ENCODE measurements at places on chromosomes 12 and 14.
A peak's percentile ranks its signal among the peaks of the same experiment; 100 is the strongest.

GRCh38 chr14:52900731-52901130 lies 50.1 kb downstream of the FERMT2 start:
- no peak for DNase-seq

GRCh38 chr14:68176687-68177086 lies 357.1 kb downstream of the RAD51B start:
- no peak for DNase-seq

- DNase-seq = no peak
Measured at GRCh38 chr14:92493024-92493423, 20.6 kb upstream of the RIN3 start.

DNA sequence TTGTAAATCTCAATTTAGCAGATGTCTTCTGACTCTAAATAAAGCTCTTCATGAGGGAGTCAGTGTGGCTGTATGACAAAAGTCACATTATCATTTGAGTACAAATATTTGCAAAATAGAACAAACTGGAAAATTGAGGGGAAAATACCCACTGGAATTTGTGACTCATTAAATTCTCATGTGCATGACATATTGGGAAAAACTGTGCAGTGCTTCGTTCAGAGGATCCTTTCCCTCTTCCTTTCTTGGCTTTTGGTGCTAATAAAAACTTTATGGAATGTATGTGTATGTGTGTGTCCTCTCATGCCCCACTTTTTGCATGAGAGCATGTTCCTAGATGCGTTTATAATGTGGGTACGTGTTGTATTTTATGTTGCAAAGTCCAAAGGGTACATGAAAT lies 267.8 kb downstream of the KTN1 start:
- DNase-seq = no peak

DNA sequence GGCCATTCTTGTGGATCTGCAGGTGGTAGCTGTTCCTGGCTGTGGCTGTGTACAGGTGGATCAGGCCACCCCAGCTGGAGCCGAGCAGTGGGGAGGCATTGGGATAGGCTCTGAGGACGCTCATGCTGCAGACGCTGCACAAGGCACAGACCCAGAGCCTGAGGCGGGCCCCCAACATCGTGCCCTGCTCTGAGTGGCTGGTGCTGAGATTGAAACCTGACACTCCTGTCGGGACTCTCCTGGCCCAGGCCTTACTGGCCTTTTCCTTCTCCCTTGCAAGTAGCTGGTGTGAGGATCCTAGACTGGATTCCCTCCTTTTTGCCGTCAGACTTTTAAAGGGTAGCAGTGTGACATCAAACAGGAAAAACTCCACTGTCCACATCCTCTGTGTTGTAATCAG lies at the start of gene FGF23:
TSS of gene FGF23 (minus strand) at position 308 of the 400 bp plus-strand sequence. CDS start at position 178, 130 bp downstream.
- no peak for DNase-seq

- DNase-seq = no peak
Measured at GRCh38 chr14:95043732-95044462, 113.4 kb downstream of the DICER1 start.

DNA sequence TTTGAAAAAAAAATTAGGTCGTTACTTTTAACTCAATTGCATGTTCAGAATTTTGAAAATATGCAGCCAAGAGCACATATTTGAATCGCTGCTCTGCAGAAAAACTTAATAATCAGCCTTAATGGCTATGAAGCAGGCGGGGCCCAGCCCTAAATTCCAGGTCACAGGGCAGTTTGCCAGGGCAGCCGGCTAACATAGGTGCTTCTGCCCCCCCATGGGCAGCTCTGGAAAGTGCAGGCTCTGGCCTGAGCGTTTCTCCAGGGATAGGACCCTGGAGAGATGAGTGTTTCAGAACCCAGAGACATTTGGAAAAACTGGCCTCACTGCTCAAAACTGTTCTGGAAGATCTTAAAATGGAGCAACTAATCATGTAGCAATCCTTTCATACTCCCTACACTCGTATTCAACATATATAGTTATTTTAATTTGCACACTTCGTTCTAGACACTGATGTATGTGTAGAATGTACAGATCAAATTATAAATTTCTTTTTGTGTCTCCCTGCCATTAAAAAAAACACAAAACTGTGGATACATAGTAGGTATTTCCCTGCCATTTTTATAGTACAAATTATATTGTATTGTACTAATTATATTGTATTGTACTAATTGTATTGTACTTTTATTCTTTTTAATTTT lies 26.0 kb upstream of the PTGR2 start:
- peak; percentile 71 for DNase-seq

- peak; percentile 60 for DNase-seq
Measured at GRCh38 chr12:21501258-21502163, at the start of the genes GOLT1B and RECQL. TSS of gene GOLT1B (plus strand) at chr12:21501789. CDS start at chr12:21501924, 135 bp downstream. TSS of gene RECQL (minus strand) at chr12:21501635. CDS start at chr12:21499570, 2,065 bp downstream.

Data from stimulated activated CD4-positive, alpha-beta T cell treated with anti-CD3 and anti-CD28 coated beads, Interleukin-1b, Interleukin-23, amount 100 ng/mL, for 4 hours (primary cell).